ENCODE measurements at places on chromosomes 11 and 22.
A peak's percentile ranks its signal among the peaks of the same experiment; 100 is the strongest.

DNA sequence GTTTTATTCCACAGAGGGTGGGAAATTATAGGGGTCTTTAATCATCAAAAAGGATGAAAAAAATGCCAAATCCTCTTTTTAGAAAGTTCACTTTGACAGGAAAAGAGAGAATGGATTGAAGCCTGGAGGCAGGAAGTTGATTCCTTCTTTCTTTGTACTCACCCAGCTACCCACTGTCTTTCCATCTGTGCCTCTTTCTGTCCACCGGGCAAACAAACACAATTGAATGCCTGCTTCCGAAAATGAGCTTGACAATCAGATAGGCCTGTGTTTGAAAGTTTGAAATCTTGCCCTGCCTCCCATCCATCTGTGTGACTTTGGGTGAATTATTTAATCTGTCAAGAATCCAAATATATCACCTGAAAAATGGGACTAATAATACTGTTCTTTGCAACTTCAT is 81.1 kb downstream of the SCN3B start:
- no peak for DNase-seq

- no peak for DNase-seq
Measured at GRCh38 chr11:73236205-73236765, 18.2 kb downstream of the P2RY2 start.

DNA sequence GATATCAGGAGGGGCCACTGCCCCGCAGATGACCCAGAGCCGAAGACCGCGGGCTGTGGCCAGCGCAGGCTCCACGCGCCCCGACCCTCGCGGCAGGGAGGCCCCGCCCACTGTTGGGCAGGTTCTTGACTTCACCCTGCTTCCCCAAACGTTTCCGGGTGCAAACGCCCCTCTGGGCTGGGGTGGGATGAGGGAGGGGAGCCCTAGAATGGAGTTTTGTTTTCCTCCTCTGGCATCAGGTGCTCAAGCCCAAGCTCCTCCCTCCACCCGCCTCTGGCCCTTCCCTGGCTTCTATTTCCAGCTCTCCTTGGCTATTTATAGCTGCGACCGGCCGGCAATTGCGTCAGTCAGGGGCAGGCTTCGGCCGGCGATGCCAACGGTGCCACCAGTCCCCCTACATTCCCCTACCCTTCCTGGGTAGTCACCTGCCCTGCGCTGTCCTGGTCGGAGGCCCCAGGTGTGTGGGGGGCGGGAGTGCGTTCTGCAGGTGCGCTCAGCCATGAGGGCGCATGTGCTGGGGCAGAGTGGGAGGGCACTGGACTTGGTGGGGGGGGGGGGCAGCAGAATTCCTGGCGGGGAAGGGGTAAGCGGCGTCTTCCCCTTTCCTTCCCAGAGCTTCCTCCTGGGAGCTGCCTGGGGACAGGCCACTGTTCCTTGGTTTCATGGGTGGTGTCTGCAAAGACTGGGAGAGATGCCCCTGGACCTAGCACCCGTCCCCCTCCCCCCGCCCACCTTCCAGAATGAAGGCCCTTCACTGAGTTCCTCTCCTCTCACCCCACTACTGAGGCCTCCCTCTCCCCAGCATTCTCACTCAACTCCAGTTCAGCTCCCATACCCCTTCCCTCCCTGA is 23.6 kb downstream of the DUSP8 start:
- peak; percentile 57 for DNase-seq

GRCh38 chr22:20000246-20001081 is 16.2 kb downstream of the ARVCF start:
- DNase-seq = no peak

- no peak for DNase-seq
Measured at GRCh38 chr22:25827415-25827814, 85.4 kb downstream of the MYO18B start.

DNA sequence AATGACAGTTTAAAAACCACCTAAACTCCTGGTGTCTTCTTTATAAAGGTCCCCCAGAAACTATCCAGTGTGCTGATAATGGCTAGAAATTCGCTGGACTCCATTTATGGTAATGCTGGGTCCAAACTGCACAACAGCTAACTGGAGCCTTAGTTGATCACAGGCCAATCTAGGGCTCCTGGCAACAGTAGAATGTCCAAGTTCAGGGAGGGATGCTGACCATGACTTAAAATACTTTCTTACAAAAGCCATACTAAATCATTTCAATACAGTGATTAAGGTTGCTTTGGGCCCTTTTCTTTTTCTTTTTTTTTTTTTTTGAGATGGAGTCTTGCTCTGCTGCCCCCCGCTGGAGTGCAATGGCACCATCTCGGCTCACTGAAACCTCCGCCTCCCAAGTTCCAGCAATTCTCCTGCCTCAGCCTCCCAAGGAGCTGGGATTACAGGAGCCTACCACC is 14.5 kb upstream of the GAB2 start:
- DNase-seq = no peak

GRCh38 chr11:10891151-10891720 is 33.4 kb upstream of the ZBED5 start:
- no peak for DNase-seq

- no peak for DNase-seq
Measured at GRCh38 chr11:34653851-34654482, 33.1 kb downstream of the EHF start.

DNA sequence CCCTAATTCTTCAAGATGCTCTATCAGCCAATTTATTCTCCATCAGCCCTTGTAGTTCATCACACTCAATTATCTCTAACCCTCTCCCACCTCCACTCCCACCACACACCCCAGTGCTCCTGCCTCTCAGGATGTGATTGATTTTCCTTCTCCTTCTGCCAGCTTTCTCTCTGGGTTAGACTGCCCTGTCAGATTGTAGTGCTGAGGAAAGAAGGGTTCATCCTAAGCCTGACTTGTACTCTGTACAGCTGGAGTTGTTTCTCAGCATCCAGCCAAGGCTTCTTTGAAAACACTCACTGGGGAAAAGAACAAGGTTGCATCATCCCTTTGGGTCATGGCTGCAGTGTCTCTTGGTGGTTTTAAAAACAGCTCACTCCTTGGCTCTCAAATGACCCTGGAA is 61.2 kb downstream of the CECR2 start:
- DNase-seq = no peak

DNA sequence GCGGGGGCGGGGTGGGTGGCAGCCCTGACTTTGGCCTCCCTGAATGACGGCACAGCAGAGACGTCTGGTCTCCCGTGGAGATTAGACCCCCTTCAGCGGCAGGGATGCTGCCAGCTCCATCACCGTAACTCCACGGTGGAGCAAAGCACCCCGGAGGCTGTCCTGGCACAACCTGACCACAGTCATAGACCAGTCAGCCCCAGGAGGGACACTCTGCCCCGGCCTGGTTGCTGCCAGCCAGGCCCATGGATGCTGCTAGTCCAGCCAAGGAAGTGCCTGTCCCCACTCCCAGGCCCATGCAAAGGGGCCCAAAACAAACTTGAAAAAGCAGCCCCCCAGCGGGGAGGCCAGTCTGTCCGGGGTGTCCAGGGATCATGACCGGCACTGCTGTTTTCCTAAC is 11.5 kb upstream of the ANO1 start:
- DNase-seq = no peak

- no peak for DNase-seq
Measured at GRCh38 chr11:118657238-118657637, 22.2 kb downstream of the TREH start.

Measured in NCI-H748 treated with DMSO at 0.1 percent for 48 hours (cell line).